Activated T-helper 2 cell treated with anti-CD3 and anti-CD28 coated beads, Interferon-gamma antibody, Interleukin-2, Interleukin-4, amounts not matched to agents 10 μg/mL and 5 μg/mL and 100 μg/mL, durations not matched to agents 14 hours and 24 hours and 36 hours (primary cell): ENCODE measurements at places on chromosomes 11 and 22. TPM values are rescaled to one million over a fixed set of nuclear protein-coding genes. Genes with fewer than 3 reads are reported as not detected.

- DNase-seq, result peak; percentile 58
- no peak overlapping the region for H3K4me3 ChIP-seq
- no peaks in the 10 kb centered on the region for H3K27me3 ChIP-seq
- peaks cover 66% of the 10 kb centered on the region for H3K36me3 ChIP-seq
Measured at GRCh38 chr11:61797263-61797944, 4.7 kb downstream of the FEN1 start.

DNA sequence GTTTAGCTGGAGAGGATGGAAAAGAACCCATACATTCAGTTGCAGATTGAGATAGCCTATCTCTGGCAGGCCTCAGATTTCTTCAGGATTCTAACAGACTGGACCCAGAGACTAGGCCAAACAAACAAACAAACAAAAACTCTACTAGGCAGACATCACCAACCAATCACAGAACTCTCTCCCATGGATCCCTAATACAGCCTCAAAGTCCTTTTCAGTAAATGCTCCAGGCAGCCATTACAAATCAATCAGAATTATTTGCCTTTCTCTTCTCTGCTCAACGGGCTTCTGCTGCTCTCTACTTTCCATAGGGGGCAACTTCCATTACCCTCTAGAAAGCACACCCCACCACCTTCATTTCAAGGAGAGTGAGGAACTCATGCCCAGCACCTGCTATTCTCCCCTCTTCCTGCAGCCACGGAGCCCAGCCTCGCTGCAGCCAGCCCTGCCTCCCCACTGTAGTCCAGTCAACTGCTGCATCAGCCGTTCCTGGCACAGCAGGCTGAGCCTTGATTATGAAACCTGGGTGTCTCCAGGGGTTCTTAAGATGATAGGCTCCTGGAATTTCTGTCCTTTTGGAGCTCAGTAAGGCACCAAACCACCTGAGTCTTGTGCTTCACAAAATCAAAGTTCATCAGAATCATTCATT is 19.0 kb upstream of the SMIM35 start:
- H3K27ac ChIP-seq, result no peak overlapping the region
- DNase-seq, result no peak
- H3K4me3 ChIP-seq, result no peak overlapping the region
- peaks cover 19% of the 10 kb centered on the region for H3K27me3 ChIP-seq
- H3K4me1 ChIP-seq, result no peaks in the 10 kb centered on the region

- peak overlapping the region; percentile 38 for H3K27ac ChIP-seq
- H3K4me1 ChIP-seq, result peaks cover 45% of the 10 kb centered on the region
- H3K4me3 ChIP-seq, result no peak overlapping the region
- no peak for DNase-seq
- H3K36me3 ChIP-seq, result peaks cover 39% of the 10 kb centered on the region
Measured at GRCh38 chr22:23225724-23226496, 45.6 kb downstream of the BCR start.

DNA sequence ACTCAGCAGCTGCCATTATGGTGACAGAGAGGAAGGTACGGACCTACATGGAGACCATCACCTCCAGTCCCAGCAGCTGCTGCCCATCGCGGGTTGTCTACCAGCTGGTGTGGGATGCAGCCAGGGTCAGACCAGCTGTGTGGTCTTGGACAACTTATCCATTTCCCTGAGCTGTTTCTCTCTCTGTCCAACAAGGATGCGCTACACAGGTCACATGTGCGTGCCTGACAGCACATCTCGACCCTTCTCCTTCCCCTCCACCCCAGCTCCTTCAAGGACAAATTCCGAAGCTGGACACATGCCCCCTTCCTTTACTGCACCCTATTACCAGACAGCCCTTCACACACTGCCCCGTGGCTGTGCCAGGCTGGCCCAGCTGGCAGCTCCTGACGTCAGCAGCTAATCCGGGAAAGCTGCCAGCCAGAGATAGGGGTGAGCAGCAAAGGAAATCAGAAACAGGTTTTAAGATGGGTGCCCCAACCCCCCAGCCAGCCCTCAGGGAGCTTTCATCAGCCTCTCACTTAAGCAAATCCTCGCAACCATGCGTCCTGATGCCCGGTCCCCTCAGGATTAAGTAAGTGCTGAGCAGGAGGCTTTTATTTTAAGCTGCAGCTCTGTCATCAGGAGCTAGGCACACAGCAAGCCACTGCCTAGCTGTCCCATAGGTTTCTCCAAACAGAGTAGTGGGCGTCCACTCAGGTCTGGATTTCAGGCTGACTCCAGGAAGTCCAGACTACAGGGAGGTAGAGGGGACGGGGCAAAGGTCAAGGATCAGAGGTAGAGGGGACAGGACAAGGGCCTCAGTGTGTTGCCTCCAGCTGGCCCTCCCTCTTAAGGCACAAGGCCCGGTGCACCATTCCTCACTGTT is 20.3 kb downstream of the TEF start:
- no peak for DNase-seq
- no peak overlapping the region for H3K27ac ChIP-seq
- peaks cover 11% of the 10 kb centered on the region for H3K4me1 ChIP-seq
- H3K36me3 ChIP-seq, result no peaks in the 10 kb centered on the region
- H3K27me3 ChIP-seq, result no peaks in the 10 kb centered on the region

GRCh38 chr11:65486570-65487466 is 12.0 kb upstream of the MALAT1 start:
- H3K4me1 ChIP-seq, result peaks cover 30% of the 10 kb centered on the region
- no peak overlapping the region for H3K4me3 ChIP-seq
- H3K36me3 ChIP-seq, result no peaks in the 10 kb centered on the region
- no peaks in the 10 kb centered on the region for H3K27me3 ChIP-seq
- peak overlapping the region; percentile 55 for H3K27ac ChIP-seq
- DNase-seq, result no peak

GRCh38 chr11:79006854-79007253 is 432.2 kb upstream of the NARS2 start:
- H3K4me1 ChIP-seq, result no peaks in the 10 kb centered on the region
- H3K4me3 ChIP-seq, result no peak overlapping the region
- no peak for DNase-seq
- H3K27ac ChIP-seq, result no peak overlapping the region

DNA sequence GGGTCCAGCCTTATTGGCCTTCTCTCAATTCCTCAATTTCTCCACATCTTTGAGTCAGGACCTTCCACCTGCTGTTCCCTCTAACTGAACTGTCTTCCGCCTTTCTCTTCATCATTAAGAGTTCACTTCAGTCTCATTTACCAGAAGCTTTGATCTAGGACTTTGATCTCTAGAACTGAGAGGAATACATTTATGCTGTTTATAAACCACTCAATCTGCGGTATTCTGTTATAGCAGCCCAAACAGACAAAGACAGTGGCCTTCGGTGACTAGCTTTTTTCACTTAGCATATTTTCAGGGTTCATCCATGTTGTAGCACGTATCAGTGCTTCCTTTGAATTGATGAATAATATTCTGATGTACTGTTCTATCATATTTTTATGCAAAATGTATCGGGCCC is 10.5 kb downstream of the CLPB start:
- no peak overlapping the region for H3K4me3 ChIP-seq
- H3K4me1 ChIP-seq, result peaks cover 18% of the 10 kb centered on the region
- H3K27ac ChIP-seq, result no peak overlapping the region
- no peaks in the 10 kb centered on the region for H3K27me3 ChIP-seq
- no peak for DNase-seq
- peaks cover 15% of the 10 kb centered on the region for H3K36me3 ChIP-seq

- H3K27me3 ChIP-seq, result no peaks in the 10 kb centered on the region
- peaks cover 16% of the 10 kb centered on the region for H3K4me1 ChIP-seq
- peaks cover 64% of the 10 kb centered on the region for H3K36me3 ChIP-seq
- no peak overlapping the region for H3K27ac ChIP-seq
- DNase-seq, result no peak
Measured at GRCh38 chr11:44621784-44622183, 56.3 kb downstream of the CD82 start.

DNA sequence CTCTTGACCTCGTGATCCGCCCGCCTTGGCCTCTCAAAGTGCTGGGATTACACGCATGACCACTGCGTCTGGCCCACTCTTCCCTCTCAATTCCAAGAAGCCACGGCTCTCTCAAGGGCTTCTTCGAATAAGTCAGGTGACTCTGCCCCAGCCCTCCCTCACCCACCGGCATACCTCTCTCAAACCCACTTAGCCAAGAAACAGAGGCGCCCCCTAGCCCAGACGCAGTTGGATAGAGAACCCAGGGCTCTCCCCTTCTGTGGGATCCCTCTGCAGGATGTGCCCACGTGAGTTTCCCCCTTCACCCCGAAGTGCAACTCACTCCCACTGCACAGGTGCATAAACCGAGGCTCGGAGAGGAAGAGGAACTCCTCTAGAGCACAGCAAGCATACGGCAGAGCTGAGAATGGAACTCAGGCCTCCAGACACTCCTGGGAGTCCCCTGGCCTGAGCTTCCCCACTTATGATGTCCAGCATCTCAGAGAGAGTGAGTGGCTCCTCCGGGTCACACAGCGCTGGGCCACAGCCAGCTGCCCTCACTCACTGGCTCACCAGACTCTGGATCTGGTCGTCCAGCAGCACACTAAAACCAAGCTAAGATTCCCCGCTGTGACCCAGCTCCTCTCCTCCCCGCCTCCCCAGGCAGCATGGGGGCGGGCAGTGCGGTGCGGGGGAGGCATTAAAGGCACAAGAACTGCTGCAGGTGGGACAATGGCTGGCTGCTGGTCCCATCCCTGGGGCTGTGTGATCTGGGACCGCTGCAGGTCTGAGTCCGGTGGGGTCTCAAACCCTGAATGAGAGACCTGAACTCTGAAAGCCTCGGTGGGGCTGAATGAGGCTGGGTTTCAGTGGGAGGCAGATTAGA is 16.8 kb upstream of the RGL4 start:
- peaks cover 9% of the 10 kb centered on the region for H3K4me1 ChIP-seq
- no peak overlapping the region for H3K27ac ChIP-seq
- no peaks in the 10 kb centered on the region for H3K27me3 ChIP-seq
- H3K36me3 ChIP-seq, result peaks cover 3% of the 10 kb centered on the region
- H3K4me3 ChIP-seq, result no peak overlapping the region

DNA sequence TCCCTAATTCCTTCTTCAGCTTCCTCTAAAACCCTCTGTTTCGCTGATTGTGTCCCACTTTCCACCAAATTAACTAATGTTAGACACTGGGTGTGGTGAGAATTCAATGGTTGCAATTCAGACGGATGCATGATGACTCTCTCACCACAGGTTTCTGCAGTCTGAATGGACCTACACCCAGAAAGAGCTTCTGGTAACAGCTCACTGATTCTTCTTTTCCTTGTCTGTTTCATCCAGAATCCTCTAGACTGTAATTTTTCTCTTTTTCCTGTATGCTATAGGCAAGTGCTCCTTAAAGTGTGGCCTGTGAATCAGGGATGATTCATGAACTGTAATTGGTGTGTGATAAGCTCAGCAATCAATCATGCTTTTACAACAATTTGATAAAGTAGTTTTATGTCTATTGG is 18.1 kb downstream of the MMP10 start:
- no peak overlapping the region for H3K4me3 ChIP-seq
- no peaks in the 10 kb centered on the region for H3K27me3 ChIP-seq
- no peak overlapping the region for H3K27ac ChIP-seq
- peaks cover 2% of the 10 kb centered on the region for H3K4me1 ChIP-seq

The SAC3D1 gene
- total RNA-seq, result 17.0 and 18.6 TPM in 2 replicates

The CAT gene
- total RNA-seq, result 31.8 and 33.1 TPM in 2 replicates

The KIRREL3 gene
- not detected in 2 replicates for total RNA-seq

The SERPING1 gene
- total RNA-seq, result not detected in 2 replicates
